ENCODE measurements at places on chromosomes 16 and 17.

DNA sequence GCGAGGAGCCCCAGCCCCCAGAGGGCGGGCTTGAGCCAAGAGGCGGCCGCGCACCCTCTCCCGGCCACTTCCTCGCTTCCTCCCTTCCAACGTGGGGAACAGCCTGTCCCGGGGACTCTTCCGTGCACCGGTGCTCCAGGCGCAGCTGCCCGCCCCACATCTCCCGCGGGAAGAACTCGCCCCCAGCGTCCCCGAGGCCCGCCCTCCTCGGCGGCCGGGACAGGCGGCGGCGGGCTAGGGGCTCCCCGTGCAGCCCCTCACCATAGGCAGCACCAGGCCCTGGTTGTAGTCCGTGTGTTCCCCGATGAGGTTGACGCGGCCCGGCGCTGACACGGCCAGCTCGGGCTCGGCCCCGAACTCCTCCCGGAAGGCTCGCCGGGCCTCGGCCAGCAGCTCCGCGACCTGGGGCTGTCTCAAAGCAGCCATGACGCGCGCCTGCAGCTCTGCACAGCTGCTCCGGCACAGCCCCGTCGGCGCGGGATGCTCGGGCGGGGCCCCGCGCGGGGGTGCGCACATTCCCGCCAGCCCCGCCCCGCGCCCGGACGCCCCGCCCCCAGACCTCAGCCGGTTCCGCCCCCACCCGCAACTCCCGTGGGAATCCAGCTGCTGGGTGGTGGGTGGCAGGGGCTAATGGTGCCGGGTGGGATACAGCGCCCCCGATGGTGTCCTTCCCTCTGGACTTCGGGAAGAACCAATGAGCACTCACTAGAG lies at the start of gene GALK1:
Gene GALK1 (minus strand): TSS at position 482 of the 711 bp plus-strand sequence. CDS start 56 bp downstream, at position 426.
- peak; percentile 75 for DNase-seq

DNA sequence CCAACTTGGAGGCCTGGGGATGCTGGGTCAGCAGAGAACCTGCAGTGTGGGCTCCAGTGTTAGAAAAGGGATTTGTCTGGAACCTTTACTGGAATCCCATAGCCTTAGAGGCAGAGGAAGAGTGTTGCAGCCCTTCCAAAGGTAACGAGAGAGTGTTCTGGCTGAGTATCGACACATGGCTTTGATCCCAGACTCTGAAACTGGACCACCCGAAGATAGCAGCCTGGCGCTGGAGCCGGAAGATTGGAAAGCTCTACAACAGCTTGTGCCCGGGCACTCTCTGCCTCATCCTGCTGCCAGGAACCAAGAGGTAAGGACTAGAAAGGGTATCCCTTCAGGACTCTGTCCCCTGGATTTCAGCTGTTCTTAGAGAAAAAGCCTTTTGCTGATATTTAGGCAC lies 39.7 kb downstream of the REXO5 start:
- DNase-seq: no peak

DNA sequence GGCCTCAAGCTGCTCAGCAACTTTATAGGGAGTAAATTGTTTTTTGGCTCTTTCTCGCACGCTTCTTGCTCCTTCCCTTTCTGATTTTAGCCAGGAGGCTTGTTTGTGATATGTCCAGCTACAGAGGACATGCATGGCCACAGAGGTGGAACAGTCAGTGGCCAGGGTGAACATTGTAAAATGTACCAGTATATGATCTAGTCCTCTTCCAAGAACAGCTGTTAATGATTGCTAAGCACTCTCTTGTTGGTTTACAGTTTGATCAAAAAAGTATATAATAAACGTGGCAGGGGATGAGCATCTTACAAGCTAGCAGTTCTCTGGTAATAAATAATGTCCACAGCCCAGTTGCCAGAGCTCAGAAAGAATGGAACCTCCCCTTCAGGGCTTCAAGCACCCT lies 461.7 kb upstream of the DYNLRB2 start:
- DNase-seq: no peak

- no peak for DNase-seq
Observed at GRCh38 chr17:81722184-81723120, 10.4 kb downstream of the SLC25A10 start.

DNA sequence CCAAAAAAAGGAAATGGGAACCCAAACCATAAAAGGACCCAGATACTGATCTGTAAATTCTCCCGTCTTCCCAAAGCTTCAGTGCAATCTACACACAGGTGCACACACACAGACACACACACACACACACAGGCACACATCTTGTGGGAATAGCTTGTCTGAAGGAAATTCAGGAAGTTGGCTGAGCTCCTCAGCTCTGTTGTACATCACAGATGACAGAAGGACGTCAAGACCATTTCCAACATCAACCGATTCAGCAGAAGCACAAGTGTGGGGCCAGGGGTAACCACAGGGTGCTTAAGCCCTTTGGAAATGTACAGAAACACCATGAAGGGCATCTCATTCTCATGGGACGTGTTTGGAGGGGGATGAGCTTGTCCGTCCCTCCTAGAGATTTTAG lies 498.1 kb upstream of the PSMD7 start:
- DNase-seq: no peak

DNA sequence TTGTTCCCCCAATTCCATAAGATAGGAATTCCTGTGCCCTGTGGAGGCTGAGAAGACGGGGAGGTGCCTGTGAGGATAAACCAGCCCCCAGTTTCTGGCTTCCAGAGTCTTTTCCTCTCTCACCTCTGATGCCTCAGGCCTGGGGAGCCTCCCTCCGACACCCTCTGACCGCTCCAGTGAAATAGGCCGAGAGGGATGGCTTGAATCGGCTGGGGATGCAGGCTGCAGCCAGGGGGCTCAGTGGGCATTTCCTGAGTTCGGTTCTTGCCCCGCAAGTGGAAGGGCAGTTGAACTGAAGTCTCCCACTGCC lies 339.4 kb downstream of the SEC14L1 start:
- DNase-seq: no peak

DNA sequence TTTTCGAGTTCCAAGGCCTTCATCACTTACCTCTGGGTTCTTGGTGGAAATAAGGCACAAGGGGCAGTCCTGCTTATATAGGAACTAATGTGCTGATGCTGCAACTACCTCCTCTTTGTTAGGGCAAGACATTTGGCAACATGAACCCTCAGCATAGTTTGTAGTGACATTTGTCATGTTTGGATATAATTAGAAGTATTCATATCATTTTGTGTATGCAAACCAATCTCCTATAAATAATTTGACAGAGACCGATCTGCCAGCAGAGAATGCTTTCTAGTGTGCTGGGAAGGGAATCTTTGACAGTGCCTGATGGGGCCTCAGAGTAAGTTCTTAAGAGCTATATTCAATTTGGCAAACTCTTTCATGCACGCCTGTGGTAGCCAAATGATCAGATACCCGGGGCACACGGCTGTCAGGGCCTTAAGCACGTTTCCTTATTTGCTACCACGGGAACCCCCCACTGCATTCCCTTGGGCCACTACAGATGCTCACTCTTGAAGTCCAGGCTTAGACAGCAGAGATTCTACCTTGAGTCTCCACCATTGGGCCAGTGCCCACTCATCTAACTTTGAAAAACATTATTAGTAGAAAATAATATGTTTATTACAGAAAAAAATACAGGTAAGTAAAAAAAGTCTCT lies at the start of gene MYH8:
Gene MYH8 (minus strand): TSS at position 51 of the 643 bp plus-strand sequence. CDS start 1,723 bp downstream, outside the sequence.
- no peak for DNase-seq

- no peak for DNase-seq
Observed at GRCh38 chr17:42329025-42329976, 41.0 kb downstream of the STAT5A start.

DNA sequence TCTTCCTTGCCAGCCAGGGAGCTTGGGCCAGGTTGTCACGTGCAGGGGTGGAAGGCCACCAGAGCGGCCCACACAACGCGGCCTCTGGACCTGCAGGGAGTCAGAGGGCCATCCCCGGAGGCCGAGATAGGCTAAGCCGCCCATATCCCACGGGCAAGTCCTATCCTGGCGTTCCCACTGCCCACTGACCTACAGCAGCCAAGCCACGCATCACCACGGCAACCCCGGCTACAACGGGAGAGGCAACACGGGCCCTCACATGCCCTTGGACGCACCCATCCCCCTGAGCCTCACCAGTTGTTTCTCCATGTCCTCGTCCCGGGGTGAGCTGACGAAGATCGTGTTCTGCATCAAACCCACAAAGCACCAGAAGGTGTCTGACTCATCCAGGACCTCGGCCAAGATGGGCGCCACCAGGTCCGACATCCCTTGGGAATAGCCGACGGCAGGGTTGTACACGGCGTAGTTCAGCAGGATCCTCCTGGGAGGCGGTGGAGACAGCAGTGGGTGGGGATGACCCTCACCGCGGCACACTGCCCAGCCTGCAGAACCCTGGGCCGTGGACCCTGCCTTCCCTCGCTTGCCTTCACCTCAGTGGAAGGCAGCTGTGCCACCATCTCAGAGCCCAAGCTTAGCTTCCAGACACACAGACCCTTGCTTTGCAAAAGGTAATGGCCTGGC lies 88.2 kb downstream of the TBC1D16 start:
- no peak for DNase-seq

DNA sequence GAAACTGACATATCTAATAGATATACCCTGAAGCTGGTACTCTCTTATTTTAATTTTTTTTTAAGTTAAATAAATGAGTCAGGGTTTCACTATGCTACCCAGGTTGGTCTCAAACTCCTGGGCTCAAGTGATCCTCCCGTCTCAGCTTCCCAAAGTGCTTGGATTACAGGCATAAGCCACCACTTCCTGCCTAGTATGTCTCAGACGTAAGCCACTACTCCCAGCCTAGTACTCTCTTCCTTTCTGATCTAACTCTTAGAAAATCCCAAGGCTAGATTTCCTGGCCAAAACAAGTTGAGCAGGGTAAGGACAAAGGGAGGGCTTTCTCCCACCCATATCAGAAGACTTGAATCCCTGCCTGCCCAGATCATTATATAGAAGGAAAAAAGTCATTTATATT lies 33.7 kb downstream of the HOXB1 start:
- DNase-seq: no peak
